CD4-positive, alpha-beta T cell treated with Interleukin-6 for 4 hours (primary cell): ENCODE measurements at places on chromosomes 4 and X.

DNA sequence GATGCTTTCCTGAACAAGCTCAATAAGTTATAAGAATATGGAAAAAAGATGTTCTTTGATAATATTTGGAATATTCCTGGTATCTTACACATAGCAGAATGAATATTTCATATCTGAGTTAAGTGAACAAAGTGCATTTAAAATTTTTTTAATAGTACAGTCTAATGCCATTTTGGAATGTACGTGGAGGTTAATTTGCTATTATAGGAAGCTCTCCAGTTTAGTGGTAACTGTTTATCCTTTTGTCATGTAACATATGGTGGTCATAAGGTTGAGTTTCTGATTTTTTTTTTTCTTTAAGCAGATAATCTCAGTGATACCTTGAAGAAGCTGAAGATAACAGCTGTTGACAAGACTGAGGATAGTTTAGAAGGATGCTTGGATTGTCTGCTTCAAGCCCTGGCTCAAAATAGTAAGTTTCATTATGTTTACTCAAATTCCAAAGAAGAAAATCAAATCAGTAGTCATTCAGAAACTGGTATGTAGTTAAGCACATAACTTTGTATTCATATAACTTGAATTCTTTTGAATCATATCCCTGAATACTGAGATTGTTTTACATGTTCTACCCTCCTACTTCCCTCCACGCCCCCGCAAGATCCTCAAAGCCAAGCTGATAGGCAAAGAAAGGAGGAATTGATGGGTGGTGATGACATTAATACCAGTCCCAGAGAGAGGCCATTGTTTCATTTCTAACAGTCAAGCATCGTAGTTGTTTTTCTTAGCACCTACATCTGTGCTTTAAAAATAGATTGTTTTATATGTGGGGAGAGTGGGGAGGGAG, 32.1 kb downstream of the RAP1GDS1 start:
- DNase-seq, result no peak

- no peak for DNase-seq
These were observed 41.7 kb downstream of the RFC1 start for GRCh38 chr4:39324446-39324845.

- no peak for DNase-seq
These were observed 519.9 kb downstream of the INPP4B start for GRCh38 chr4:142326181-142326580.

DNA sequence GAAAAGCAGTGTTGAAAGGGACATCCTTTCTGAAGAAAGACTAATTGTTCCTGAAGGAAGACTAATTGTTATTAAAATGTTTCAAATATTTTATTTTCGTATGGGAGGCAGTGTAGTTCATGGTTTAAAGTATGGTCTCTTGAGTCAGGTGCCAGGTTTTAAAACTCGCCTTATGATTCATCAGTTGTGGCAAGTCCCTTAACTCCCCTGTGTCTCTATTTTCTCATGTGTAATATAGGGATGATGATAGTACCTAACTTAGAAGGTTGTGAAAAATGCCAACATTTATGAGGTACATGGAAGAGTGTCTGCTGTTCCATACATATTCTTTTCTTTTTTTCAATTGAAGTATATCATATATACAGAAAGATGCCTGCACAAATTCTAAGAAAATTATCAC, 414.2 kb upstream of the DIPK2B start:
- DNase-seq, result no peak

DNA sequence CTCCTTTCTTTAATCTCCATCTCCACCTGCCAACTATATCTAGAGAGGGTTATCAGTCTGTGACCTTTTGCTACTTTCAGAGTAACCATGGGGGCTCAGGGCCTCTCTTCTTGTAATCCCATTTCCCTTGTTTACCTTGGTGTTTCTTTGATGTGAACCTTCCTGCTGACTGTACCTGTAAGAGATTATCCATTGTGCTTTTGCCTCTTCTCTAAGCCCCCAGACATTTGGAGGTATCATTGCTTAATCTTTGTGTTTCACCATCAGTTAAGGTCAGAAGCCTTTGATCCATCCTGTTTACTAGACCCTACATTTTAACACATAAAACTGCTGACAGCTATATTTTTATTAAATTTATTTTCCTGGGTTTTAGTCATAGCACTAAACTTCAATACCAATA, 111.8 kb upstream of the RAP2C start:
- no peak for DNase-seq

GRCh38 chr4:174248407-174248806, 35.1 kb downstream of the FBXO8 start:
- DNase-seq, result no peak

GRCh38 chrX:95332530-95332929, 1352.1 kb upstream of the DIAPH2 start:
- DNase-seq, result no peak

- DNase-seq, result no peak
These were observed 151.7 kb upstream of the CXCL13 start for GRCh38 chr4:77453911-77454310.

DNA sequence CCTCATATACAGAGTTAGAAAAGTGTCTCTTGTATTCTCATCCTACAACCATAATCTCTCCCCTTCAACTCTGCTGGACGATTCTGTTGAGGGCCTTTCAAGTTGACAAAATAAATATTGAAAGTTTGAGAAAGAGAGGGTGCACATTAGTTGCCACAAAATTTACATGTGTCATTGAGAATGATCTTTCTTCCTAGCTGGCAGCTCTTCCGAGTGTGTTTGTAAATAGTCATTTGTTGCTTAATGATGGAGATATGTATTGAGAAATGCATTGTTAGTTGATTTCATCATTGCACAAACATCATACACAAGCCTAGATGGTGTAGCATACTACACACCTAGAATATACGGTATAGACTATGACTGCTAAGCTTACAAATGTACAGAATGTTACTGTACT, 632.8 kb upstream of the AMOT start:
- no peak for DNase-seq

DNA sequence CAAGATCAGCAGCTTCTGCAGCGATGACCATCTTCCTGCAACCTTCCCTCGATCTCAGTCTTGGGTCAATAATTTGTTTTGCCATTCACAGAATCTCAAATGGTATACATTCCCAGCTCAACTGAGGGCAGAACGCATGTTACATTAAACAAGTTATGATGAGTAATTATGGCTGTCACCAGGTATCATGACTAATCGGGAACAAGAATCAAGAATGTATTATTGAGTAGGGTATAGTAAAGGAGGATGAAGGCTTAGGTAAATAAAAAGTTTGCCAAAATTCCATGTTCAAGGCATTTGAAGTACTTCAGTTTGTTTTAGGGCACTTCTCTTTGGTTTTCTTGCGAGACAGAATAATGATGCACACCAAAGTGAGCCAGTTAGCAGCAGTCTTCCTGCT, 194.1 kb downstream of the SH2D1A start:
- no peak for DNase-seq

DNA sequence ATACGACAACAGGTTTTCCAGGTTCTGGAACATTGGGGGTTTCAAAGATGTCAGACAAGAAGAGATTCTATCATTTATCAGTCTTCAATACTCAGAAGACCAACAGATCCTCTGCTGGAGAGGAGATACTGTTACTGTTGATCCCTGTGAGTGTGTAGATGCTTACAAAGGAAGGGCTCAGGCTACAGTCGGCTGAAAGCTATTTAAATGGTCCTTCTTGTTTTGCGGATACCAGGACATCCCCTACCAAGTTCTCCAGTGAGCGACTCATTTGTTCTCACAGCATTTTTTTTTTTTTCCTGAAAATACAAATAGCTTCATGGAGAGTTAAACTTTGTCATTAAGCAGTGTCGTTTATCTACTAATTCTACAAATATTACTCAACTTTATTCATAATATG, 201.6 kb downstream of the CAMK2D start:
- DNase-seq, result no peak

- DNase-seq, result no peak
These were observed 147.5 kb upstream of the FAM241A start for GRCh38 chr4:111997785-111998184.

DNA sequence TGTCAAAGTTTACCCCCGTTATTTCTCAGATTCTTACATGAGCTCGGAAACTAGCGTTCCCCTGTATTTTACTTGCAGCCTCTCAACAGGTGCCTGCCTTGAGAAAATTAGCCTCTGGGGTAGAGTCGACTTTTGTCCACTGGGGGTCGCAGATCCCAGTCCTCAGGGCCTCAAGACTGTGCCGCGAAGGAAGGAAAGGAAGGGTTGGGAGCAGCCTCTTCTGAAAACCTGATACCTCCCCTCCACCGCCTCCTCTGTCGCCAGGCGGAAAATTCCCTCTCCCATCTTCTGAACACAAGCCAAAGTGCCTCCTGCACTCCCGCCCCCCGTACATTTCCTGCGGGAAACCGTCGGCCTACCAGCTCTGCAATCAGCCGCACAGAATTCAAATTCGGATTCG, 44.4 kb upstream of the TMSB15B start:
- peak; percentile 57 for DNase-seq

DNA sequence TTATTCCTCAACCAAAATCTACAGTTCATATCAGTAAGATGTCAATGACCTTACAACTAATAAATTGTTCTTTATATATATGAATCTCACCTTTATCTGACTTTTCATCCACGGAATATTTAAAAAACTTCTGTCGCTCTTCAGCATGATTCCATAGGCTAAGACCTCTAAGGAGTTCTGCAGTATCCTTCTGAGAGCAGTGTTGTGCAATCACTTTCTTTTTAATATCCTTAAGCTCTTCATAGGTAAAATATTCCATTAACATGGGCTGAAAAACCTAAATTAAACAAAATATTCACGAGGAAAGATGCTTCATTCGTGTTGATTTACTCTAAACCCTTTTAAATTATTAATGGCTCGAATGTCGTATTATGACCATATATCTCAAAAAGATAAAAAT, 16.7 kb downstream of the FBXL5 start:
- no peak for DNase-seq

- DNase-seq, result no peak
These were observed 408.5 kb downstream of the GLUD2 start for GRCh38 chrX:121455890-121456289.

DNA sequence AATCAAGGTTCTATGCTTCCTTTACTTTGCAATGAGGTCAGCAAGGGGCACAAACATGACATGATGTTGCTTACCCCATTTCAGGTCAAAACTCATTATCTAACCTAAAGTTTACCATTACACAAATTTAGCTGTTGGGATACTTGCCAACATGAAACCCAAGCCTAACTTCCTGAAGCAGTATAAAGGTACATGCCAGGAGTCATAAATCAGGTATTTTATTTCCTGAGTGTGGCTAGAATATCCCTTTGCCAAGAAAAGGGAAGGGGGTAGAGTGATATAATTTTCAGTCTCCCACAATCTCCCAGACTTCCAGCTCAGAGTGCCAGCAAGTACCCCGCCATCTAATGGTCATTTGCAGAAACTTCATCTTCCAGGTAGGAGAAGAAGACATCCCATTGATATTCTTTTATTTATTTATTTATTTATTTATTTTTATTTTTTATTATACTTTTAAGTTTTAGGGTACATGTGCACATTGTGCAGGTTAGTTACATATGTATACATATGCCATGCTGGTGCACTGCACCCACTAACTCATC, 136.6 kb downstream of the NEXMIF start:
- DNase-seq, result no peak

DNA sequence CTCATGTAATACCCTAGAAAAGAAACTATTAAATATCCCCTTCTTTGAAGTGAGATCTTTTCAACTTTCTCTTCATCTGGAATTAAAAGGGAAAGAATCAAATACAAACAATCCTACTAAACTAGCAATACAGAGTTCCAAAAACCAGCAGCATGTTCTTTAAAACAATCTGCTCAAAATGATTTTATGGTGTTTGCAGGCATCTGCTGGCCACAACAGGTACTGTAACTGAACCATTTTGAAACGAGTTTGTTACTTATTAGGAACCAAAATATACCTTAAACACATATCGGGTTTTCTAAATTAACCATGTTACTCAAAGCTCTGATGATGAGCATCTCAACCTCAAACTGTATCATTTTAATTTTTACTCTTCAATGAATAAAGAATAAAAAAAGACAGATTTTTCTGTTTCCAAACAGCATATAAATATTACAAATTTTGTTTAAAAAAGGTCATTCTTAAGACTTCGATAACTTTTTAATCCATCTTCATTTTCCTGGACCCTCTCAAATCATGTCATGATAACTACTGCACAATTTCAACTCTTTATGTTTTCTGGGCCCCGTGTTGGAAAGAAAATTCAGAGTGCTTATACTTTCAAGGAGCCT, 56.5 kb downstream of the ARAP2 start:
- no peak for DNase-seq

- no peak for DNase-seq
These were observed 30.2 kb upstream of the CCNG2 start for GRCh38 chr4:77126809-77127208.

DNA sequence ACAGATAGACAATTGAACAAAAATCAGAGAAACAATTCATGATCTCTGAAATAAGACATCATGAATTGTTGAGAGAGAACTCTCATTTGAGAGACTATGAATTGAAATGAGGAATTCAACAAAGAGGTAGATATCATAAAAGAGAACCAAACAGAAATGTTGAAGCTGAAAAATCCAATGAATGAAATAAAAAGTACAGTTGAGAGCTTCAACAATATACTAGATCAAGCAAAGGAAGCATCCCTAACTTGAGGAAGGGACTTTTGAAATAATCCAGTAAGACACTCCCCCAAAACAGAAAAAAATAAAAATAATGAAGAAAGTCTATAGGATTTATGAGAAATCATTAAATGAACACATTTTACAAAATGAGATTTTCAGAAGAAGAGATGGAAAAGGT, 310.0 kb upstream of the PCDH10 start:
- DNase-seq, result no peak

- no peak for DNase-seq
These were observed 497.5 kb downstream of the KCNIP4 start for GRCh38 chr4:21451032-21451431.

- no peak for DNase-seq
These were observed 14.7 kb downstream of the TRMT2B start for GRCh38 chrX:101037231-101037630.

DNA sequence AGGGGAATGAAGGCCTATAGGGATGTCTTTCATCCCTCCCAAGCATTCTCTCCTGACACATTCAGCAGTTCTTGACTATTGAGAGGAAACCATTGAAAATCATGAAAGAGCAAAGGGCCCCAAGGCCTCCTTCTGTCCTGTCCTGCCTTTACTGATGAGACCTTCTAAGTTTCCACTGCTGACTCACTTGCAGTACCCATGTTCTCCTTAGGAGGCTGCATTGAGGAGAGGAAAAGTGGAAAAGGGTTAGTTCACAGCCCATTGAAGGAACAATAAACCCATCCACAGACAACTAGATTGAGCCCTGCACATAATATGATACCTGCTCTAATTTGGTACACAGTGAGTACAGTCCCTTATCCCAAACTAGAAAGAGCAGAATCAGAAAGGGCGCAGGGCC, 115.1 kb upstream of the PNPLA4 start:
- no peak for DNase-seq

DNA sequence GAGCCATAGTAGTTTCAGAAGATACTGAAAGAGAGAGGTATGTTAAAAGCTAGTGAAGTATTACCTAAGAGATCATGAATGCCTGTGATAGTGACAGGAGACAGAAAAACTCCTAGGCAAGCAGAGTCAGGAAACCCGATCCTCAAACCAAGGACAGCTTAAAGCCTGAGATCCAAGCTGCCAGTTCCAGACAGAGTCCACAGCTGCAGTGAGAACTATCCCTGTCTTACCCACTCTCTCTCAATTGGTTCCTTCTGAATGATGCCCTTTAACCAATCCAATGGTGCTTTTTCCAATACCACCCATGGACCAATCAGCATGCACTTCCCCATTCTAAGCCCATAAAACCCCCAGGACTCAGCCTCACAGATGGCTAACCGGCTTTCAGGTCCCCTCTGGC, 90.4 kb upstream of the PCDH10 start:
- DNase-seq, result no peak
